ENCODE measurements at places on chromosomes 6 and 20. TPM values are rescaled to one million over a fixed set of nuclear protein-coding genes. Genes with fewer than 3 reads are reported as not detected.

- DNase-seq = no peak
These were observed 421.8 kb upstream of the SOX4 start for GRCh38 chr6:21171801-21172200.

DNA sequence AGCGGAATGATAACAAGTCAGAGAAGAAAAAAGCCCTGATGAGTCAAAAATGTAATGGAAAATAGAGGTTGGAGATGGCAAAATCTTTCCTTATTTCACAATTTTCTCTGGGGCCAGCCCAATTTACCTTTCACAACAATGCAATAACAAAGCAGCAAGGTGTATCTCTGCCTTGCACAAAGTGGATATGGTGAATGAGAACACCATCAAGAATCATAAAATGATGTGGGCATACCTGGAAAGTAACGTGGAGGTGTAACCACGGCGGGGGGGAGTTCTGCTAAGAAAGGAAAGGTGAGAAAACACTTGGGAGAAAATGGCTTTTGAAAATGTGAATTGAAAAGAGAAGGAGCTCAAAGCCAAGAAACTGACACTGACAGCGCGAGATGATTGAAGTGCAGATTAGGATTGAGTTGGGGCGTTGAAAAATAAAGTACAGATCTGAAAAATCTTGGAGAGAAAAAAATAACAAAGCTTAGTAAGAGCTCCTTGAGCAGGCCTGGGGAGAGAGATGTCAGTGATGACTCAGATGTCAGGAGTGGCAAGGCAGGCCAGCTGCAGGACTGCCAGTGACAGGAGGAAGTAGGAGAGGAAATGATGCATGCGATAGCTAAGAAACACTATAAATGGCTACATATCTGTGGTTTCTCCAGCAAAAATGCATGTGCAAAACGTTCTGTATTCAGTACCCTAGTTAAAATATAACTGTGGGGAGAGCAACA is 26.2 kb downstream of the ARHGAP18 start:
- DNase-seq = peak; percentile 70

DNA sequence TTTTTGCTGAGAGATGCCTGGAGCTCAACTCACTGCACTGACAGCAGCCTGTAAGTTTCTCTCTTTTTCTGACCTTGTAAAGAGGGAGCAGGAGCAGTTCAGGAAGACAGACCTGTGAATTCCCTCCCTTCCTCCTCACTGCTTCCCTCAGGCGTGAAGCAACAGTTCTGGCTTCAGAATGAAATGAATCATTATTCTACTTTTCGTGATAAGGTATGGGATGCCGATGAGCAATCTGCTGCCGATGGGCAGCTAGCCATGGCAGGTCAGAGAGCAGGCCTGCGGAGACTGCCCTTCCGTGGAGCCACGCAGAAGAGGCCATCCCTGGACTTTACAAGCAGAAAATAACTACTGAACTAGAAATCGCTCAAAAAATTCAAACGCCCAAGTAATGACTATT is 426.5 kb upstream of the RNF217 start:
- no peak for DNase-seq

GRCh38 chr6:85458782-85459181 is 8.9 kb downstream of the NT5E start:
- DNase-seq = no peak

DNA sequence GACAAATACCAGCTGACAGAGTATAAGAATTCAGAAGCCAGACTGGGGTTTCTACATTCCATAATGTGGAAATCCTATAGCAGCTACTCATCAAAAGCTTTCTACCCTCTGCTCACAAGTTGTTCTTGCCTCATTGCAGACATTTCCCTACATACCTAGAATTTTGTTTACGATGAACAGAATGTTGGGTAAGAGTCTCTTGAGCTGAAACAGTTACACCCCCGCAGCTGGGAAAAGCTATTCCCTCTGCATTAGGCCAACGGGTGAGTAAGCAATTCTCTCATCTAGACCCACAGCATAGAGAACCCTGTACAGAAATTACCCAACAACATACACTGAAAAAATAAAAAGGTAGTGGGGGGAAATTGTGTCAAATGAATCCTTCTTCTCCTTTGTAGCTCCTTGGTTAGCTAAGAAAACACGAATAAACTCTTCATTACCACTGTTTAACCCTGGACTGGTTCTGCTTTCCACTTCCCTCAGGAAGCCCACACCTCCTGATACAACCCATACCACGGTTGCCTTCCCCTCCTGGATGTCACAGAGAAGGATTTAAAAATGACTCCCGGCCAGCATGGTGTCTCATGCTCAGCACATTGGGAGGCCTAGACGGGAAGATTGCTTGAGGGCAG is 215.0 kb upstream of the SHLD1 start:
- peak; percentile 40 for DNase-seq

Gene GPR63
- 0.11 TPM for total RNA-seq

DNA sequence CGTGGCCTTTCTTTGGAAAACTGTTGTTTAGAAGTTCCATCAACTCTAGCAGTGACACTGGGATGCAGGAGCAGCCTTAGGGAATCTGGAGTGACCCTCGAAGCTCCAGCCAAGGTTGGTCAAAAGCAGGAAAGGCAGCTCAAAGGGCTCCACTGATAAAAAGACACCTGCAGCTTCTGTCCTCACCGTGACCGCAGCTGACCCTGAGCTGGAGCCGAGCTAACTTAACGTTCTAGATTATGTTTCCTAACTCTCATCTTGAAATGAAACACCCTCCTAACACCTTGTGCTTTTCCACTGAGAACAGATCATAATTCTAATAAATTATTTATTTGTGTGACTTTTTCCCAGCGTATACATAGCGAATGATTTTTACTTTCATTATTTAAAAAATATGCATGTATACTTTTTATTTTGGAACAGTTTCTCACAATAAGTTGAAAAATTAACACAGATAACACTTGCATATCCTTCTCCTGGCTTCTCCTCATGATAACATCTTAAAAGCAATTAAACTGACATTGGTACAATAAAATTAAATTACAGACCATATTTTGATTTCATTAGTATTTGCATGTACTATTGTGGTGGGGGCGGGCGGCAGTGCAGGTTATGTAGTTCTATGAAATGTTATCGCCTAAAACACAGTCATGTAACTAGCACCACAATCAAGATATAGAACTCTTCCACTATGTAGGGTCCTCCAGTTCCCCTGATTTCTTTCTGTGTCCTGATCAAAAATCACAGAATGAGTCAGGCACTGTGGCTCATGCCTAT is 116.1 kb downstream of the MOXD1 start:
- DNase-seq = no peak

Data from Caco-2 (cell line).